ENCODE measurements at places on chromosomes 11 and 22.

- DNase-seq = no peak
These were observed 204.6 kb downstream of the DBX1 start for GRCh38 chr11:19955660-19956059.

GRCh38 chr11:33709466-33709865, 8.8 kb upstream of the C11orf91 start:
- DNase-seq = no peak

GRCh38 chr22:28137036-28137435, 218.0 kb upstream of the PITPNB start:
- DNase-seq = no peak

DNA sequence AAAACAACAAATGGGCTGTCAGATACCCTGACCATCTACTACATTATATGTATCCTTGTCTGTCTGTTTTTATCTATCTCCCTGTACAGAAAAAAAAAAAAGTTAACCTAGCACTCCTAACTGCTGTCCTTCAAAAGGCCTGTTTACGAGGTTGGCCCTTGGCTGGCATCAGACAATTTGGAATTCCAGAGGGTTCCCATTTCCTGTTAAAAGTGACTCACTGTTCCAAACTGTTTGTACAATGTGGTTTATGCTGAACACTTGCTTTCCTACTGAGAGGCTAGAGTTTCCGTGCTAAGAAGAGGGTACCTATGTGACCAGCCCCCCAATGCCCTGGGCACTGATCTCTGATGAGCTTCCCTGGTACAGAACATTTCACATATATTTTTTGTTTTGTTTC, 65.9 kb upstream of the HMGXB4 start:
- DNase-seq = no peak

DNA sequence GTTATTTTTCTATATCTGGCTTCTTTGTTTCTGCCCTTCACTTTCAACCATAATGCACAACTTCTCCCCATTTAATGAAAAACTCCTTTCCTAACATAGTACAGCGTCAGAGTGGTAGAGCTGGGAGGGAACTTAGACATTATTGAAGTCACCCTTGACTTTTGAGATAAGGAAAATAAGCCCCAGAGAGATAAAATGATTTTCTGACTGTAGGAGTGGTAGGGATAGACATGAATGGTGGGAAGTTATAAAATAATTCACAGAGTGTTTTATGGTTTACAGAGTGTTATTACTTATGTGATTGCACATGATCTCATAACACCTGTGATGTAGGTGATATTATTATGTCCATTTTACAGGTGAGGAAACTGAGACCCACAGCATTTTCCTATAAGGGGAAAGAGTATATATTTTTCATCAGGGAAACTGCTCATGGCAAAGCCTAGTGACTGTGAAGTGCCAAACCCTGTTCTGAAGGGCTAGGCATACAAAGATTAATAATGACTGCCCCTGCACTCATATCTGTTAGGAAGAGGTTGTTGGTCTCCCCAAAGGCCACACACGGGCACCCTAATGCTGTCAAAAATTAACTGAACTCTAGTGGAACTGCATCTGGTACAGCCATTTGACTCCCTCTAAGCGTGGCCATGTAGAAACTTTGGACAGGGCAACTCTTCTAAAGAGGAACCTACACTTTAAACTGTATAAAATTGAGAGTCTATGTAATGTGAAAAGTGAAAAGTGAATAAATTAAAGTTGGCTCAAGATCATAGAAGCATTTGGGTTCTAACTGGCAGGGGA, 61.1 kb upstream of the PICALM start:
- no peak for DNase-seq

- DNase-seq = no peak
These were observed 458.4 kb upstream of the LRRC4C start for GRCh38 chr11:41917900-41918299.

- DNase-seq = no peak
These were observed 632.3 kb upstream of the CCDC90B start for GRCh38 chr11:83918476-83918875.

GRCh38 chr11:36109590-36109849, 165.7 kb downstream of the LDLRAD3 start:
- no peak for DNase-seq

GRCh38 chr11:22786475-22786874, 43.1 kb downstream of the SVIP start:
- DNase-seq = no peak

DNA sequence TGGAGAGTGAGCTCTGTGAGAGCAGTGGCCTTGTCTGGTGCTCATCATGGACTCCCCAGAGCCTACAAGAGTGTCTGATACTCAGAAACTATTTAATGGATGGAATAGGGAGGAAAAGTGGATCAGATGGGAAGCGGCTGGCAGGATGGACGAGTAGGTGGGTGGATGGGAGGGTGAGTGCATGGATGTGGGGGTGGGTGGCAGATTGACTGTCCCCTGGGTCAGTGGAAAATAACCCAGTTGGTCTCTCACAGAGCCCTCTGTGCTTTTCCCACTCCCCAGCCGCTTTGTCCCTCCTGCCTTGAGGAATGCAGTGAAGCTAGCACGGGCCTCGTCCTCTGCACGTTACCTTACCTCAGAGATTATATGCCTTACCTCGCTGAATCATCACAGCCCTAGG, 5.9 kb downstream of the SPI1 start:
- DNase-seq = no peak

GRCh38 chr11:62125316-62125715, 1.5 kb downstream of the INCENP start:
- no peak for DNase-seq

- DNase-seq = no peak
These were observed 484.9 kb downstream of the NTM start for GRCh38 chr11:131855320-131855719.

DNA sequence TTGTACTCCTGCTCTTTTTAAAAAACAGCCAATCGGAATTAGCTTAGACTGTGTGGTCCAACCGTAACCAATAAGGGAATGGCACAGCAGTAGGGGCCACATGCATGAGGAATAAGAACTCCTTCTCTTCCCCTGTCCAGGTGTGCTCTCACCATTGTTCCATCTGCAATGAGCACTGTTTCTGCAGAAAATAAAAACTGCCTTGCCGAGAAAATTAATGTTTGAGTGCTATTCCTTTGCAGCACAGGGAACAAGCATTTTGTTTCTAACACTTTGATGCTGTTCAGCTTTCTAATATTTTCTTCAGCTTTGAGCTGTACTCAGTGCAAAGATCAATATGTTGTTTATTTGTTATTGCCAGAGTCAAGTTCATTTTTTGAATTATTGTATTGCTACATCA, 57.9 kb downstream of the PIWIL3 start:
- DNase-seq = no peak

DNA sequence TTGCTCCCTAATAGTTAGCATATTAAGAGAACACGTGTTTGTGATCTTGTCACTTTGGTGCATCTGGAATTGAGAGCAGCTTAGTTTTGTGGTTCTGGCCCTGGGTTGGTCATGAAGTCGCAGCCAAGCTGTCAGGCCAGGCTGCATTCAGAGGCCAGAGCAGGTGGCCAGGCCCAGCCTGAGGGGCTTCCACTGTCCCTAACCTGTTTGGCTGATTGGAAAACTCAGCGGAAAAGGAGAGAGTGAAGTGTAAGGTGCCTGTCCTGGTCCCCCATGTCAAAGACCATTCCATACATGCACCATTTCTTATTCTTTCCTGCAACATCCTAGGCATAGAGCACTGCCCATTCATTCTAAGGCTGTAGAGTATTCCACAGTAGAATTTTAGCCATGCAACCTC, 111.5 kb upstream of the IGLL5 start:
- no peak for DNase-seq

- no peak for DNase-seq
These were observed 1476.5 kb downstream of the TBC1D22A start for GRCh38 chr22:48238966-48239365.

GRCh38 chr11:66844496-66845142, 1.4 kb downstream of the RCE1 start:
- no peak for DNase-seq

- DNase-seq = no peak
These were observed 10.3 kb downstream of the PRDM11 start for GRCh38 chr11:45156741-45157140.

GRCh38 chr11:101341578-101341977, 212.0 kb upstream of the PGR start:
- DNase-seq = no peak

DNA sequence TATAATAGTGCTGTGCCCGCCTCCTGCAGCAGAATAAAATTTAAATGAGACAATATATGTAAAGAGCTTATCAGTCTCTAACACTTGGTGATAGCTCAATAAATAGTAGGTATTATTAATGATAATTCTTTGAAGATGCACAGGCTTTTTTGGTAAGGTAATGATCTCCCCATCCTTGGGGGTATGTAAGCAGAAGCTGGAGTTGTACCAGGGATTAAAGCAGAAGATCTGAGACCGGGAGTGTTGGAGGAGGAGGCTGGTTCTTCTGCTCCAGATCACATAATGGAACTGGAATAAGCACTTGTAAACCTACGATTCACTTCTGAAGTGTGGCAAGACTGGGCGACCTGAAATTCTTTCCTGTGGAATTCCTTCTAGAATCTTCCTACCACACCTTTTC, 8.4 kb downstream of the VSTM5 start:
- DNase-seq = no peak

- no peak for DNase-seq
These were observed 53.3 kb downstream of the MRTFA start for GRCh38 chr22:40583053-40583741.

GRCh38 chr11:78078218-78079167, 1.2 kb downstream of the NDUFC2 start:
- DNase-seq = no peak

- no peak for DNase-seq
These were observed 53.8 kb downstream of the COPB1 start for GRCh38 chr11:14445542-14446530.

GRCh38 chr11:15146271-15147003, 31.7 kb downstream of the INSC start:
- no peak for DNase-seq

DNA sequence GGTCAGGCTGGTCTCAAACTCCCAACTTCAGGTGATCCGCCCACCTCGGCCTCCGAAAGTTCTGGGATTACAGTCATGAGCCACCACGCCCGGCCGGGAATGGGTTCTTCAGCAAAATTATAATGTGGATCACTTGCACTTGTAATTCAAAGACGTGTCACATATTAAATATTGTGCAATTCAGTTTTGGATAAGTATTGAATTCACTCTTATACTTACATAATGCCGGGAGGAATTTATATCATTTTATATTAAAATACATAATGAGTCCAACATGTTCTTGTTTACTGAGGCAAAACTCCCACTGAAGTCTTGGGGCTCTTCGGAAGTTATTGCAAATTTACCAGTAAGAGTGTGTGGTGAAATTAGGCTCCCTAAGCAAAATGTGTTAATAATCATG, 635.2 kb upstream of the LUZP2 start:
- DNase-seq = no peak

DNA sequence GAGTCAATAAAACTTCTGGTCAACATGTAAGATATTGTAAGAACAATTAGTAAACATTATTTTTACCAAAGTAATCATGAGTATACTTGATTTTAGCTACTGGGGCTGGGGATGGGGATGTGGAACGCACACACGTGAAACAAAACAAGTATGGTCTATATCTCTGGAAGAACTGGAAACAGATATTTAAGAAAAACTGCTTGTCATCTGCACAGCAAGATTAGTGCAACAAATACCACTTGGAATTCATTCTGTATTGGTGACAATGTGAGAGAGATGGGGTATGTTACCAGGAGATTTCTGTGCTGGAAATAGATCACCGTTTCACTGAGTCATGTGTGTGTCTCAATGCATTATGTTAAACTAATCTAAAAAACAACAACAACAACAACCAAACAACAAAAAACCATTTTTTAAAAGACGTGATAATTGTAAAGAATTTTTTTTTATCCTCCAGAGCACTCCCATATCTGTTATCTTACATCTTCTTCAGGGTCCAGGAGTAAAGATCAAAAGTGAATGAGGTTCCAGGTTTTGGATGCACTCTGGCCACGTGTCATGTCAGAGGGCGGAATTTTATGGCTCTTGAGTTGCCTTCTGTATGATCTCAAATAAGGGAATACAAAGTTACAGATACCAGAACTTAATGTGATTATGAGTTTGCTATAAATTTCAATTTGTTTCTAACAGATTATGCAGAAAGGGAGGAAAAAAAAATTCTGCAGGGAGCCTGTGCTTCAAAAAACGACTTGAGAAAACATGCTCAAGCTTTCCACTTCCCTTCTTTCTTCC, 153.0 kb downstream of the BBOX1 start:
- no peak for DNase-seq

DNA sequence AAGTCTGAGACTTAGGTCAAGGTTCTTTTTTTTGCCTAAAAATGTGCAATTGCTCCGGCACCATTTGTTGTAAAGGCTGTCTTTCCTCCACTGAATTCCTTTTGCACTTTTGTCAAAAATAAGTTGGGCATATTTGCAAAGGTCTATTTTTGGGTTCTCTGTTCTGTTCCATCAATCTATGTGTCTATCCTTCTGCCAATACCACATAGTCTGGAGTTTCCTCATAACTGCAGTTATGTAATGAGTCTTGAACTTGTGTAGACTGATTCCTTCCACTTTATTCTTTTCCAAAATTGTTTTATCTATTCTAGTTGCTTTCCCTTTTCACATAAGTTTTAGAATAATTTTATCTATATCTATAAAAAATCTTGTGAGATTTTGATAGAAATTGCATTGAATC, 6.7 kb downstream of the KCNJ5 start:
- DNase-seq = no peak

- DNase-seq = no peak
These were observed 9.2 kb downstream of the CCDC73 start for GRCh38 chr11:32785262-32785661.

GRCh38 chr22:34534101-34534500, 531.9 kb upstream of the ISX start:
- DNase-seq = no peak

GRCh38 chr11:122170815-122171475, 54.9 kb upstream of the BLID start:
- no peak for DNase-seq

GRCh38 chr11:19873730-19874129, 161.1 kb downstream of the NAV2 start:
- no peak for DNase-seq

DNA sequence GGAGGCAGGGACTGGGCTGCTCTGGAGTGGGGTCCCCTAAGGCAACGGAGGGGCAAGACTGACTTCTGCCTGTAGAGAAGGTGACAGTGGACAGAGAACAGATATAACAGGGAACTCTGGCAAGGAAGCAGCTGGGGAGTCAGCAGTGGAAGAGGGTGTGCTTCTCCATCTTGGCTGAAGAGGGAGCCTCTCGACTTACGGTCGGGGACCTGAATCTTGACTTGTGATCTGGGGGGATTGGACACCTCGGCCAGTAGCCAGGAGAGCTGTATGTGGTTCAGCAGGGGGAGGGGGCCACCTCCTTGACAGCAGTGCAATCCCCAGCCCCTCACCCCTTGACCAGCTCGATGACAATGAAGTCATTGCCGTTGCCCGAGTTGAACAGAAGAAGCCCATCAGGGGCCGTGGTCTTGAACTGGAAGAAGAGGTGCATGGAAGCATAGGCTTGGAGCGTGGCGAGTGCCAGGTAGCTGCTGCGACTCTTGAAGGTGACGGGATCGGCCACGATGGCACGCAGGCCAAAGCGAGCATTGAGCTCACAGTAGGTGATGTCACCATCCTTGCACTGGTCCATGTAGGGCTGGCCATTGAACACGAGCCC, 60.0 kb downstream of the SLC22A12 start:
- no peak for DNase-seq

GRCh38 chr11:47233989-47234668, 14.5 kb downstream of the ACP2 start:
- no peak for DNase-seq

- DNase-seq = no peak
These were observed 350.8 kb downstream of the TBC1D22A start for GRCh38 chr22:47112994-47113852.

GRCh38 chr11:100630898-100631297, 56.2 kb upstream of the ARHGAP42 start:
- DNase-seq = no peak
